ENCODE measurements at places on chromosomes 11 and 22.

- no peak for DNase-seq
These were observed 177.3 kb downstream of the GUCY1A2 start for GRCh38 chr11:106840947-106841346.

DNA sequence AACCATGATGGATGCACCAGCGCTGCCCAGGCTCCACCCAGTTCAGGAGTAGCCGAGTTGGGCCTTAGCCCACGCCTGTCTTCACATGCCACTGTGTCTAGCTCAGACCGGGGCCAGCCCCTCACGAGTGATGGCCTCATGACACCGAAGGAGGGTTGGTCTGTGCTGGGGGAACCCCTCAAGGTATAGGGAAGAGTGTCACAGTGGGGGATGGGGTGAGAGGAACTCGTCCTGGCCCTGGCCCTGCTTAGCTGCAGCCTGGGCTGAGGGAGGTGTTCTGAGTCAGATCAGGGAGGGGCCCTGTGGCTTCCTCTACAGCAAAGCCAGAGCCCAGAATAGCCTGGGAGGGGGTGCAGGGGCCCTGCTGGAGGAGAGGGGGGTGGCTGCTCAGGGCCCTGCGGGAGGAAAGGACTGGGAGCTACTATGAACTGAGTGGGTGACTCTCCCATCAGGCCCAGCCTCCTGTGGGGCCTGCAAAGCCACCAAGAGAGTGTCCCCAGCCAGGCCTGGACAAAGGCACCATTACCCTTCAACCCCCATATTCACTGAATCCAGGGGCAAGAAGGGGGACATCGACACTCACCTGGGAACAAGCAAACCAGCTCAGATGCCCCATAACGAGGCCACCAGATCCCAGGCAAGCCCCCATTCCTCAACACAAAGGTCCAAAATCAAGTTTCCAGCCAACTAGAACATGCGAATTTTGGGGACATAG is 41.2 kb downstream of the IGLL5 start:
- DNase-seq: peak; percentile 63

DNA sequence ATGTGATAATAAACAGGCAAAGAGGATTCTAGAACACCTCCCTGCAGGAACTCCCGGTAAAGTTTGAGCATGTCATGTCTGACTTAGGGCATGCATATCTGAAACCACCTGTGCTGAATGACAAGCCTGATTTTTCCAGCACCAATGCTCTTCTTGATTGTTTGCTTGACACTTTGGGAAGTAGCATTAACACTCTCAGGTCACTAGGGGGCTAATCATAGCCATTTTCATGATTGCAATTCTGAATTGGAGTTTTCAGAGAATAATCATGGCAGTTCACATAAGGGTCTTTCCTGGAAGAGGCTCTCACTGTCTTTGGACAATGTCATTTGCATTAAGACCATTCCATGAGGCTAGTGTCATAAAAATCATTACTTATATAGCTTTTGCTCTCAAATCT is 234.4 kb upstream of the MTNR1B start:
- no peak for DNase-seq

- no peak for DNase-seq
These were observed 1.6 kb upstream of the PAX6 start for GRCh38 chr11:31812383-31813381.

- DNase-seq: no peak
These were observed 31.8 kb upstream of the RBMXL2 start for GRCh38 chr11:7056828-7057513.

DNA sequence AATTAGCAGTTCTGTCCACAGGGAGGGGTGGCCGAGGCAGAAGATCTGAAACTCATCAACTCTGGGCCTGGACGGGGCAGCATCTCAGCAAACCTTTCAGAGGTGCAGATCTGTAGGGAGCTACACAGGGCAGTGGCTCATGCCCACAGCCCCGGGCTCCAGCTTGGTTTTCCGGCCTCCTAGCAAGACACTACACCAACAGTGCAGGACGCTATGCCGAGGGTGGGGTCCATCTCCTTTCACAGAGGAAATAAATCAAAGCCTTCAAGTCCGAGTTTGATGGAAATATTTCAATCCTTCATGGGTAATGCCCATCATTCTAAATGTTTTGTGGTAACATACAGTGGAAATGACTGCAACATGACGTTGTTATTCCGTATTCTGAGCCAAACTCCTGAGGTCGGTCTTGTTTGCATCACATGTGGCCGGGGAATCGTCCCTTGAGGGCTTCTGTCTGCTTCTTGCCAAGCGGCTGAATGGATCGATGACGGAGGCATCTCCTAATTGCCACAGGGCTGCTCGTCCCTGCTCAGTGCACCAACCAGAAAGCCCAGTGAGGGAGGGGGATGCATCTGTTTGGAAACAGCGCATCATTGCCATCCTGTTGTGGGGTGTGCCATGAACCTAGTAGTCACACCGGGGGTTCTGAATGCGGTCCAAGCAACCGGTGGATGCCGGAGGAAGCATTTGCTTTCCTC is 30.0 kb downstream of the LINC01488 start:
- no peak for DNase-seq

- peak; percentile 30 for DNase-seq
These were observed 55.2 kb downstream of the PANX1 start for GRCh38 chr11:94183886-94184264.
